ENCODE measurements at places on chromosomes 4 and X.

DNA sequence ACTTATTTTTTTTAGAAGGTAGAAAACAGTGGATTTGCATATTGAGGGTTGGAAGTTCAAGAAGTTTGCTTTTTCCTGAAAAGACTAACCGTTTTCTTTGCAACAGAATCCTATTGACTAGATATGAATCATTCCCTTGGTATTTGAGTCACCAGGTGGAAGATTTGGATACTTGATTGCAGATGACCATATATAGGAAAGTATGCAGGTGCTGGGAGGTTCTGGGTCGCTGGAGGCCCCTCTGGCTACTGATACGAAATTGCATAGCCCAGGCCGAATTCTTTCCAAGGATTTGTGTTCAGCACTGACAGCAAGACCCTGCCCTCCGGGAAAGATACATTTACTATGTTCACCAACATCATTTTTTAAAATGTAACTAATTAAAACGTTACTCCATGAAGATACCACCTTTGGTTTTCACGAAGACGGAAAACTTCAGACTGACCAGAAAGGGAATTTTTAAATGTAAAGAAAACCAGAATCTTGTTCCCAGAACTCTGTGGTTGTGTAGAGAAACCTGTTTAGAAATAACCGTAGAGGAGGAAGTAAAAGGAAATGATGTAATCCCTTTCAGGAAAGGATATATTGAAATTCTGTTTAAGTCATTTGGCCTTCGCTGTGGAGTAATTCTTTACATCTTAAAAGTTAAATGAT lies 946 bp downstream of the ANXA3 start:
- no peak for DNase-seq

DNA sequence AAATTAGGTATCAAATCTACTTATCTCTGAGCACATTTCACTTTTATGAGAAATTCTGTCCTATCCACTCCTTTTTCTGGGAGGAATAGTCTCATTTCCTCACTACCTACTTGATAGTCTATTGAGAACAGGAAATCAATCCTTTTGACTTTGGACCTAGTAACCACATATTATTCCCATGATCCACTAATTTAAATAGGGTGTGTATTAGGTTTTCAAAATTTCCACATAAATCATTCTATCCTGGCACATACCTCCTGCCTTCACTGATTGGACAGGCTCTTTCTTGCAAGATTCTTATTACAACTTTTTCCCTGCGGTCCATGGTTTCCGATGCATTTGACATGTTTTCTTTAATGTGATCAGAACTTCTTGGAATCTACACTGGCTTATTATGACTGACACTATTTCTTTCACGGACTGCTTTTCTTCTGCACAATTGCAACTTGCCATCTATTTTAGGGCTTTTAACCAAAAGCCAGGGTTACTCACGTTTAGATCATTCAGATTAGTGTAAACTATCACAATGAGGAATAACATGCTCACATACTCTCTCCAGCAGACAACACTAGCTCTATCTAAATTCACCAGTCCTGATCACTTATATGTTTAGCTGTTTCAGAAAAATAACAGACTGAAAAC lies 419.9 kb upstream of the SLIT2 start:
- DNase-seq = no peak

GRCh38 chr4:74830928-74831327 lies 36.6 kb upstream of the BTC start:
- DNase-seq = no peak

DNA sequence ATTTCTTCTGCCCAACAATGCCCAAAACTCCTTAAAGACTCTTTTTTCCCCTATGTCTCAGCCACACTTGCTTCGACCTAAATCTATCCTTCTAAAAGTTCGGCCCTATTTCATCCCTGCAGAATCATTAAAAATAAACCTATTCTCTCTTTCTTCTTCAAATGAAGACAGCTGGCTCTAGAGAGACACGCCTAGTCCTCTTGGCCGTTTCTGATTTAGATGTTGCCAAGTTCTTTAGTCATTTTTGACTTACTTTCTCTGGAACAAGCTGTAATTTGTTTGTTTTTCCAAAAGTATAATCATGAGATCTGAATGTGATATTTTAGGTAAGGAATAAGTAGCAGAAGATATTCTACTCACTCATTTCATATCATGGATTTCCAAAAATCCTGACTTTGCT lies 211.6 kb downstream of the CENPC start:
- no peak for DNase-seq

- no peak for DNase-seq
Observed at GRCh38 chrX:119495734-119496726, 27.8 kb downstream of the SLC25A5 start.

DNA sequence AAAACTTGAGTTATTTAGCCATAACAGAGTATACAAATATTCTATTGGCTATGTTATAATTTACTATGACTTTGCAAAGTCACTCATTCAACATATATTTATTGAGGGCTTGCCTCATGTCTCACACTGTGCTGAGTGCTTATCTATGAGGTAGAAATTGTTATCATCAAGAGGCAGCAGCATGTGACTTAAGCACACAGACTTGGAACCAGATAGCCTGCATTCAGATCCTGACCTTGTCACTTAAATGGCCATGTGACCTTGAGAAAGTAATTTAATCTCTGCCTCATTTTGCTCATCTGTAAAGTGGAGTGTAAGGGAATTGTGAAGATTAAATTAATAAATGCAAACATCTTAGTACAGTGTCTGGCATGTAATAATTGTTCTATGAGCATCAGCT lies 10.1 kb upstream of the EXOSC9 start:
- no peak for DNase-seq

DNA sequence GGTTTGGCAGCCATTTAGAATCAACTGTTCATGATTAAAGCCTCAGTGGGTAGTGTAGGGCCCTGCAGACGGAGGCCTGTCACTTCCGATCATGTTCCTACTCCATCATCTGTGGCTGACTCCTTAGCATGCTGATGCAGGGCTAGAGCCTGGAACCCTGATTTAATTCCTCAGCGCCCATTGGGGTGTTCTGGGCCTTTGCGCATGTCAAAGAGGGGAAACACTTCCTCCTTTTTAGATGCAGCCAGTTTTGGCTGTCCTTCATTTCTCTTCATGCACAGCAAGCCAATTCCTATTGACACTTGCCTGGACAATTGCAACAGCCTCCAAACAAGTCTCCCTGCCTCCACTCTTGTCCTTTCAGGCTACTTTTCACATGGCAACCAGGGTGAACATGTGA lies 51.9 kb upstream of the MAGEA4 start:
- no peak for DNase-seq

- no peak for DNase-seq
Observed at GRCh38 chr4:28772066-28772465, 1911.4 kb downstream of the STIM2 start.

GRCh38 chr4:33685939-33686338 lies 2558.4 kb downstream of the ARAP2 start:
- no peak for DNase-seq

GRCh38 chrX:153184787-153185186 lies 5.7 kb downstream of the MAGEA1 start:
- DNase-seq = no peak

DNA sequence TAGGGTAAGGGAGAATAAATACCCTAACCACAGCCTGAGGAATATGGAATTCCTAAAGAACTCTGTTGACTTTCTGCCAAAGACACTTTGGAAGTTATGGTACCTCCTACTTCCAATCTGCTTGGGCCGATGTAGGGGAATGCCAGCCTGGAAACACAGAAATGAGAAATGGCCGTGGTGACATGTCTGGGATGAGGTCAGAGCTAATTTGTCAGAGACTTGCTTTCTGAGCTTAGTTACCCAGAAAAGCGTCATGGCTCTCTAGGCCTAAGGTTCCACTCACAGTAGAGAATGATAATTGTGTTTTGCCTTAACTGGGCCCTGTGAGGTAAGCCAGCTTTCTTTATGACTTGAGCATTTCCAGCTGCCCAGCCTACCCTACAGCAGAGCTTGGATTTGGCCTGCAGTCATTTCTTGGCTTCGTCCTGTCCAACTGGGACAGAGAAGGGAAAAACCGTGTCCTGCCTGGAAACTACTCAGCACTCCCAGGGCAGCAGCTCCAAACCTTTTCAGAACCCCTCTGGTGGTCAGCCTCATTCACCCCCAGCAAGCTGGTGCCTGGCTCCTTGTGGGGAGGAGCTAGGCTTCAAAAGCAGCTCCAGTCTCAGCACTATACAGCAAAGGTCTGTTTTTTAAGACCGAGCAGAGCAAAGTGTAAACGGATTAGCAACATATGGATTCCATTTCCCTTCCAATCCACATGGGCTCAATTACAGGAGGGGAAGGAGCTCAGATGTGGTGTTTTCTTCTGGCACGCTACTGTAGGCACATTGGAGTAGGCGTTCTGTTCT lies 92.3 kb downstream of the RLIM start:
- DNase-seq = no peak

GRCh38 chrX:129961180-129962083 lies 21.0 kb upstream of the BCORL1 start:
- no peak for DNase-seq

- DNase-seq = no peak
Observed at GRCh38 chrX:23610495-23610894, 56.8 kb upstream of the PRDX4 start.

All from stimulated activated CD4-positive, alpha-beta T cell treated with anti-CD3 and anti-CD28 coated beads, Interleukin-15, amount 100 ng/mL, for 1 hour (primary cell).